ENCODE measurements at places on chromosomes 3 and 15.
A peak's percentile ranks its signal among the peaks of the same experiment; 100 is the strongest.

DNA sequence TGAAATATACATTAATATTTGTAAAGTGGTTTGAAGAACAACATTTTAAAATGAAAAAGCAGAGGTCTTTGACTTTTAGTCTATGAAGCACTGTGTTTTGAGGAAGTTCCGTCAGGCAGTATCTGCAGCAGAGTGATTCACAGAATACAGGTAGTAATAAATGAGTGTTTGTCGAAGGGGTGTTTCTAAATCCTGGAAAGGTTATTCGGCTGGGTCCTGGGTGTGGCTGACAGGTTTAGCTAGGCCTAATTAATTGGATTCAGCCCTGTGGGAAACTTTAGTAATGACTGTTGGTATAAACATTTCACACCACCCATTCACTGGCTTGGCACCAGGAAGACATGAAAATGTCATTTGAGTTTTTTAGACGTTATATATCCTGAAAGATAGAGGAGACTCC is 51.3 kb downstream of the TIPARP start:
- no peak overlapping the region for H3K27ac ChIP-seq
- no peaks in the 10 kb centered on the region for H3K4me1 ChIP-seq
- no peak overlapping the region for H3K4me3 ChIP-seq
- no peak for DNase-seq

- no peak for DNase-seq
- H3K27me3 ChIP-seq: no peaks in the 10 kb centered on the region
- no peak overlapping the region for H3K4me3 ChIP-seq
- no peaks in the 10 kb centered on the region for H3K36me3 ChIP-seq
- H3K27ac ChIP-seq: no peak overlapping the region
These were observed 202.1 kb downstream of the TBL1XR1 start for GRCh38 chr3:176994891-176995781.

GRCh38 chr3:156721687-156722618 is 47.6 kb downstream of the TIPARP start:
- H3K36me3 ChIP-seq: no peaks in the 10 kb centered on the region
- no peak for DNase-seq
- H3K4me3 ChIP-seq: no peak overlapping the region
- H3K27ac ChIP-seq: no peak overlapping the region
- no peaks in the 10 kb centered on the region for H3K4me1 ChIP-seq
- no peaks in the 10 kb centered on the region for H3K27me3 ChIP-seq

DNA sequence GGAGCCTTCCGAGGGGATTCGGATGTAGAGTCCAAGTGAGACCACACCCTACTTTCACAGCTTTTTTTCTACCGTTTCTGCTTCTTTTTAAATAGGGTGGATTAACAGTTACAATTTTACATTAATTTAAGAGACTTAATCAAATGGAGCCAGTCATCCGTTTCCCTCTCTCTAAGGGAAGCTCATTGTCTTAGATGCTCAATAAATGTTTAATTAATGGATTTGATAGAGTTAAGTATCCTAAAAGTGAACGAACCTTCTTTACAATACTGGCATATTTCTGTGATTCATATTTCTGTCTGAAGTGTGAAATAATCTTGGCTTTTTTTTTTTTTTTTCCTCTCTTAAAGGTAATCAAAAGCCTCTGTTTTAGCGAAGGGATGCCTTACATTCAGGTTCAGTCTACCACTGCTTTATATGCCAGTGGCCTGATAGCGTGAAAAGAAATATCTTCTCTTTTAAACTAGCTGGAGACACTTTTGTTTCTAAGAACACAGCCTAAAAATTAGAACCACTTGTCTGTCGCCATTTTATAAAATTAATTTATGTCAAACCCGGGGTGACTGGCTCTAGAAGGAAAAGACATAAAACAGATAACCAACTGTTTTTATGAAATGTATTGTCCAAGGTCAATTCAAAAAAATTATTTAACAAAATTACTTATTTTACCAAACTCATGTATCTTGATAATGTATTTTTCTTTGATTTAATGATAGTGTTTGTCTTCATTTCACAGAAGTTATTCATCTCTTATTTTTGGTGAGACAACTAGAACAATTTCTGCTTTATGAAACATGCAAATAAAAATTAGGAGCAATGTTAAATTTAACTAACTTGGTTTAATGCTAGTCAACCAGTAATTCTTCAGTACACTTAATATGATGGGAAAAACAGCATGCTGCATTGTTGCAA is 2.5 kb upstream of the CTNNB1 start:
- H3K4me1 ChIP-seq: no peaks in the 10 kb centered on the region
- H3K27ac ChIP-seq: no peak overlapping the region
- H3K36me3 ChIP-seq: no peaks in the 10 kb centered on the region
- no peak for DNase-seq
- H3K4me3 ChIP-seq: no peak overlapping the region

- H3K27ac ChIP-seq: no peak overlapping the region
- H3K4me3 ChIP-seq: no peak overlapping the region
- H3K27me3 ChIP-seq: no peaks in the 10 kb centered on the region
- no peaks in the 10 kb centered on the region for H3K4me1 ChIP-seq
- H3K36me3 ChIP-seq: no peaks in the 10 kb centered on the region
These were observed 145.4 kb upstream of the BNIP2 start for GRCh38 chr15:59834528-59834927.

- no peaks in the 10 kb centered on the region for H3K27me3 ChIP-seq
- DNase-seq: no peak
- H3K36me3 ChIP-seq: no peaks in the 10 kb centered on the region
These were observed 30.0 kb downstream of the CORO2B start for GRCh38 chr15:68608844-68609232.

DNA sequence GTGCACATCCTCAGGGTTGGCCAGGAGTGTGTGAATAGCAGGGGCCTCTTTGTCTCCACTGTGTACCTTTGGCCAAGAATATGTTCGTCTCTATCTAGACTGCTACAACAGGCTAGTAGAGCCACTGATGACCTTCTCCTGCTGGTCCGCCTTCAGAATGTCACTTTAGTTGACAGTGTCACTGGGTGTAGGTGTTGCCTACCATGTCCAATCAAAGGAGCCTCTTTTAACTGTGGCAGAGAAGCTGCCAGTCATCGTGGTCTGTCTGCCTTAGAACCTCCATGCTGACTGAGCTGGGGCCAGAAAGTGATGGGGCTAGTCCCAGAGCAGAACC is 40.1 kb downstream of the OXSR1 start:
- DNase-seq: no peak
- peaks cover 26% of the 10 kb centered on the region for H3K36me3 ChIP-seq
- peaks cover 4% of the 10 kb centered on the region for H3K4me1 ChIP-seq
- no peak overlapping the region for H3K4me3 ChIP-seq
- no peak overlapping the region for H3K27ac ChIP-seq

GRCh38 chr3:113263020-113263419 is 51.7 kb downstream of the BOC start:
- no peak overlapping the region for H3K27ac ChIP-seq
- no peaks in the 10 kb centered on the region for H3K4me1 ChIP-seq
- peaks cover 8% of the 10 kb centered on the region for H3K36me3 ChIP-seq

GRCh38 chr3:50557106-50557505 is 10.4 kb downstream of the C3orf18 start:
- no peak overlapping the region for H3K27ac ChIP-seq
- H3K36me3 ChIP-seq: no peaks in the 10 kb centered on the region
- H3K4me1 ChIP-seq: no peaks in the 10 kb centered on the region

DNA sequence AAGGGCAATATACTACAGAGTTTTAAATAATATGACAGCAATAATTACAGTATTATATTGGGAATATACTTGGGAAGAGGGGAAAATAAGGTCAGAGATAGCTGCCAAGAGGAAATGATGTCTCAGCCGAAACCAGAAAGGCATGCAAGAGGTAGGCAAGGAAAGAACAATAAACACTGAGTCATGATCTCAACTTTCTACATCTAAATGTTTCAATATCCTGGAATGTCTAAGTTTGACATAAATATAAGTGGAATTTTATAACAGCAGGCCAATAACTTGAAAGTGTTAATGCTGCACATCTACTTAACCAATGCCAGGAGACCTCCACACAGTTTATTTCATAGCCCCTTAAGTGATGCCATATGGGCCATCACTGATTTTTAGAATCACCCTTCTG is 99.8 kb upstream of the CPNE4 start:
- H3K27me3 ChIP-seq: no peaks in the 10 kb centered on the region
- peaks cover 17% of the 10 kb centered on the region for H3K4me1 ChIP-seq
- H3K27ac ChIP-seq: peak overlapping the region; percentile 98

- no peaks in the 10 kb centered on the region for H3K27me3 ChIP-seq
- no peak overlapping the region for H3K4me3 ChIP-seq
- H3K36me3 ChIP-seq: no peaks in the 10 kb centered on the region
- H3K4me1 ChIP-seq: no peaks in the 10 kb centered on the region
These were observed 9.4 kb downstream of the ATP11B start for GRCh38 chr3:182802413-182803390.

- H3K36me3 ChIP-seq: no peaks in the 10 kb centered on the region
- no peaks in the 10 kb centered on the region for H3K27me3 ChIP-seq
- H3K4me1 ChIP-seq: no peaks in the 10 kb centered on the region
- no peak overlapping the region for H3K27ac ChIP-seq
- H3K4me3 ChIP-seq: no peak overlapping the region
- peak; percentile 57 for DNase-seq
These were observed 70.3 kb upstream of the PPP2R3A start for GRCh38 chr3:135895106-135895733.

GRCh38 chr3:141269961-141270360 is 38.3 kb downstream of the PXYLP1 start:
- no peak overlapping the region for H3K4me3 ChIP-seq
- H3K36me3 ChIP-seq: no peaks in the 10 kb centered on the region
- H3K4me1 ChIP-seq: peaks cover 5% of the 10 kb centered on the region
- DNase-seq: no peak

- no peak overlapping the region for H3K4me3 ChIP-seq
- H3K4me1 ChIP-seq: no peaks in the 10 kb centered on the region
- no peaks in the 10 kb centered on the region for H3K27me3 ChIP-seq
- DNase-seq: no peak
- no peaks in the 10 kb centered on the region for H3K36me3 ChIP-seq
These were observed 1396.5 kb downstream of the OTOL1 start for GRCh38 chr3:162892921-162893793.

DNA sequence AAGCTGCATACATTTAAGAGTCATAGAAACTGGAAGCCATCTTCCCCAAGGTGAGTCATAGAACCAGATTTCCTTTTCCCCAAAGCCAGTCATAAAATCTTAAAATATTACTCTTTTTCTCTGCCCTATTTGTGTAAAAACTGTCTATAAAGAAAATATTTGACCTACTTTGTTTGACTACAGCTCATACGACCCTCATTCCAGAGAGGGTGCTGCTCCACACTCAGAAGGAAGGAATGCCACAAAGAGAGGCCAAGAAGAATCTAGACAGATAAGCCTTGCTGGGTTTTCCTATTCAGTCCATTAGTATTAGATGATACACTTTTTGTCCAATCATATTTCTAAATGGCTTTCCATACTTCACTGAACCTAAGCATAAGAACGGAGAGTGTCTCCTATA is 671.6 kb upstream of the SGO1 start:
- no peak overlapping the region for H3K4me3 ChIP-seq
- no peaks in the 10 kb centered on the region for H3K36me3 ChIP-seq
- no peaks in the 10 kb centered on the region for H3K27me3 ChIP-seq
- H3K4me1 ChIP-seq: no peaks in the 10 kb centered on the region
- no peak for DNase-seq
- no peak overlapping the region for H3K27ac ChIP-seq

- no peaks in the 10 kb centered on the region for H3K27me3 ChIP-seq
- H3K27ac ChIP-seq: peak overlapping the region; percentile 79
- DNase-seq: no peak
- peaks cover 17% of the 10 kb centered on the region for H3K4me1 ChIP-seq
These were observed 9.2 kb downstream of the NDUFB5 start for GRCh38 chr3:179613807-179614206.

- no peaks in the 10 kb centered on the region for H3K27me3 ChIP-seq
- peaks cover 15% of the 10 kb centered on the region for H3K36me3 ChIP-seq
- H3K4me1 ChIP-seq: no peaks in the 10 kb centered on the region
- no peak for DNase-seq
- H3K27ac ChIP-seq: no peak overlapping the region
- no peak overlapping the region for H3K4me3 ChIP-seq
These were observed 237.7 kb upstream of the ST8SIA2 start for GRCh38 chr15:92155934-92156333.

GRCh38 chr3:49916686-49917085 is 12.9 kb downstream of the MON1A start:
- H3K27me3 ChIP-seq: no peaks in the 10 kb centered on the region
- no peak overlapping the region for H3K4me3 ChIP-seq
- H3K4me1 ChIP-seq: peaks cover 3% of the 10 kb centered on the region
- no peak for DNase-seq
- H3K36me3 ChIP-seq: peaks cover 2% of the 10 kb centered on the region

GRCh38 chr3:144028798-144029411 is 57.3 kb downstream of the DIPK2A start:
- H3K4me1 ChIP-seq: no peaks in the 10 kb centered on the region
- H3K27ac ChIP-seq: no peak overlapping the region
- no peak overlapping the region for H3K4me3 ChIP-seq
- DNase-seq: no peak
- no peaks in the 10 kb centered on the region for H3K36me3 ChIP-seq
- H3K27me3 ChIP-seq: no peaks in the 10 kb centered on the region

DNA sequence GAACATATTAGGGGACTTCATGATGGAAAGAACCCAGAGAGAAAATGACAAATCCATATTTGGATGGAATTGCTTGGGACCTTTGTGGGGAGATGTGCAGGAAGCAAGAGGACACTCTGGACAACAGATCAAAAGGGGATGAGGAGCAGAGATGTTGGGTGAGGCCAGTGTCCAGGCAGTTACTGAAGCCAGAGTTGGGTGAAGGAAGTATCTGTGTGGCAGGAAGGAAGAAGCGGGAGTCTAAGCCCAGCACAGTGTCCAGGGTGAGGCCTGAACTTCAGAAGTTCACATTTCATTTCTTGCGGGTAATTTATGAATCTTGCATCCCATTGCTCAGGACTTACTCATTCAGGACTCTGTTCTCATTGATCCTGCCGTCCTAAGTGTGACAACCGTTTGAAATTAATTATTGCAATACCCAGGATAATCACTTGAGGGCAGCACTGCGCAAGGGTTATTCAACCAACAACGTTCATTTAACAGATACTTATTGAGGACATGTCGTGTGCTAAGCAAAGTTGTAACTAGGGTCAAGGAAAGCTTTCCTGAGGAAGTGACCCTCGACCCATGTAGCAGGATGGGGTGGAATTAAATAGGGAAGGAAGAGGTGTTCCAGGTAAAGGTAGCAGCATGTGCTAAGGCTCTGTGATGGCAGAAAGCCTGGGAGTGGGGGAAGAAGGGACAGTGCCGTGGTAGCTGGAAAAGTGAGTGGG is 61.3 kb upstream of the CMTM8 start:
- H3K4me3 ChIP-seq: no peak overlapping the region
- no peaks in the 10 kb centered on the region for H3K27me3 ChIP-seq
- peak; percentile 24 for DNase-seq
- H3K27ac ChIP-seq: no peak overlapping the region
- no peaks in the 10 kb centered on the region for H3K36me3 ChIP-seq

- H3K4me3 ChIP-seq: no peak overlapping the region
- H3K27me3 ChIP-seq: no peaks in the 10 kb centered on the region
- no peaks in the 10 kb centered on the region for H3K4me1 ChIP-seq
- no peak for DNase-seq
These were observed 164.7 kb downstream of the SQOR start for GRCh38 chr15:45799508-45799907.

GRCh38 chr3:132180337-132180791 is 136.8 kb upstream of the ACP3 start:
- H3K27me3 ChIP-seq: no peaks in the 10 kb centered on the region
- H3K36me3 ChIP-seq: no peaks in the 10 kb centered on the region
- no peak overlapping the region for H3K27ac ChIP-seq
- no peak overlapping the region for H3K4me3 ChIP-seq
- H3K4me1 ChIP-seq: no peaks in the 10 kb centered on the region

GRCh38 chr3:175940881-175941280 is 1081.7 kb downstream of the NAALADL2 start:
- H3K4me3 ChIP-seq: no peak overlapping the region
- no peak for DNase-seq
- H3K27me3 ChIP-seq: no peaks in the 10 kb centered on the region
- no peaks in the 10 kb centered on the region for H3K36me3 ChIP-seq
- H3K27ac ChIP-seq: no peak overlapping the region
